Stimulated activated CD4-positive, alpha-beta T cell treated with anti-CD3 and anti-CD28 coated beads, Interleukin-1b, Interleukin-23, amount 100 ng/mL, for 1 hour (primary cell): ENCODE measurements at places on chromosomes 1 and 21.

- DNase-seq, result no peak
These were observed 260.7 kb downstream of the HLX start for GRCh38 chr1:221139991-221140390.

DNA sequence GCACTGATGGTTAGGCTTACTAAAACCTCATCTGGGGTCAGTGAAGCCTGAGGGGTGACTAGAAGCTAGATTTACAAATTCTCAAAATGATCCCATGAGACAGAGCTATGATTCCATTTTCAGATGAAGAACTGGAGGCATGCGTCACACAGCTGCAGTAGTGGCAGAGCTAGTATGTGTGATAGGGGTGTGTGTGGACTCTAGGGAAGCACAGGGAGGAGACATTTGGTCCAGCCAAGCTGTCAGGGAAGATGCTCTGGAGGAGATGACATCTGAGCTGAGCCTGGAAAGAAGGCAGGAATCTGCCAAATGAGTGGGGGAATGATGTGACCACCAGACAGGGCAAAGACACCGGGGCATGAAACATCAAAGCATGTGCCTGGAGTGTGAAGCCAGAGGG is 12.0 kb upstream of the KCND3 start:
- DNase-seq, result no peak

GRCh38 chr1:184530226-184530625 is 143.4 kb downstream of the C1orf21 start:
- no peak for DNase-seq

GRCh38 chr1:14553711-14554110 is 44.8 kb upstream of the KAZN start:
- DNase-seq, result no peak

DNA sequence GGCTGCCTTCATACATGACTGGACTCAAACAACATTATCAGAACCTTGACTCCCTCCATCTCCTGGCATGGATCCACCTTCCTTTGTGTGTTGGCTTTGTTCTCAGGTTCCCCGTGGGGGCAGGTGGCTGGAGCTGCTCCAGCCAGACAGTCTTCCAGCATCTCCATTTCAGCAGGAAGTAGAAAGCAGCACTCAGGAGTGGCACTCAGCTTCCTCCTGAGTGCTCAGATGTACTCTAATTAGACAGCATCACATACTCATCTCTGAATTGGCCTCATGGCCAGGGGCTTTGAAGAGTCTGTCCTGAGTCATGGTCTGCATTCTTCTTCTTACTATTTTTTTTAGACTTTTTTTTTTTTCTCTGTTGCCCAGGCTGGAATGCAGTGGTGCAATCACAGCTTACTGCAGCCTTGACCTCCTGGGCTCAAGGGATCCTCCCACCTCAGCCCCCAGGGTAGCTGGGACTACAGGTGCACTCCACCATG is 27.9 kb downstream of the OVAAL start:
- DNase-seq, result no peak

- no peak for DNase-seq
These were observed 2.1 kb downstream of the PADI1 start for GRCh38 chr1:17207046-17207445.

GRCh38 chr1:14780271-14780670 is 181.8 kb downstream of the KAZN start:
- DNase-seq, result no peak

DNA sequence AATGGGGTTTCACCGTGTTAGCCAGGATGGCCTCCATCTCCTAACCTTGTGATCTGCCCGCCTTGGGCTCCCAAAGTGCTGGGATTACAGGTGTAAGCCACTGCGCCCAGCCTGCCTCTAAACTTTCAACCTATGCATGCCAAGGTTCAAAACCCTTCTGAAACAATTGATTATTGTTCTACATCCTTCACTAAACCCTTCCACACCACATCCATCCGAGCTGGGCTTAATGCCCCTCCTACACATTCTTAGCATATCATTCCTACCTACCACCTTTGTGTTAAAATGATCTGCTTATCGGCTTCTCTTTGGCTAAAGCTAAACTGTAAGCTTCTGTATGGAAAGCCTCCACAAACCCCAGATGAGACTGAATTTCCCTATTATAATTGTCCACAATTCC is 40.8 kb upstream of the DOCK7 start:
- DNase-seq, result no peak

GRCh38 chr1:63435161-63435560 is 67.7 kb downstream of the ALG6 start:
- DNase-seq, result no peak

- no peak for DNase-seq
These were observed 6.8 kb downstream of the MX1 start for GRCh38 chr21:41432562-41433460.

- no peak for DNase-seq
These were observed at the start of gene CFAP126 for GRCh38 chr1:161367684-161368400. Gene CFAP126 (minus strand): TSS chr1:161367876. CDS start chr1:161367868, 8 bp downstream.

DNA sequence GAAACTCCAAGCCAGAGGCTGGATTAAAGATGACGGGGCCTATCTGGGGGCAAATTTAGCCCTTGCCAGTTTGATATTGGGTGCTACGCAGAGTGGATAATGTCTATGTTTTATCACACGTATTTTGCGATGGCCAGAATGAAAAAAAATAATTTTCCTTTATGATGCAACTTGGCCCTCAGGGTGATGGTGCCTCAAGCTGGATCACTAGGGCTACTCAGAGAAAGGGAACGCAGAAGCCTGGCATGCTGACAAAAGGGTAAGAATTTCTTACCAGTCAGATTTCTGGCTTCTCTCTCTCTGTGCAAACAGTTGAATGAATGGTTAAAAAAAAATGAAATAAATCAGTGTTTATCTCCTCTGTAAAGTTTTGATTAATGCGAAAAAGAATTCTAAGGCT is 32.6 kb upstream of the NEK2 start:
- DNase-seq, result no peak

DNA sequence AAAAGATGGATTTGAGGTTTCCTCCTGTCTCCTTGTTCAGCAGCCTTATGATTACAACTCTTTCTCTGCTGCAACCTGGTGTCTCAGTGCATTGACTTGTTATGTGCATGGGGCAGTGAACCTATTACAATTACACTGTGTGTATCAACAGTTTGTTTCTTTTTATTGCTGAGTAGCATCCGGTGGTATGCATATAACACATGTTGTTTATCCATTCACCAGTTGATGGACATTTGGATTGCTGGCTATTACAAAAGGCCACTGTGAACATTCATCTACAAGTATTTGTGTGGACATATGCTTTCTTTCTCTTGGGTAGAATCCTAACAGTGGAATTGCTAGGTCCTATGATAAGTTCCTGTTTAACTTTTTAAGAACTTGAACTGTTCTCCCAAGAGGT is 65.9 kb downstream of the FMO4 start:
- no peak for DNase-seq

- no peak for DNase-seq
These were observed 70.0 kb downstream of the TRABD2B start for GRCh38 chr1:47927165-47927564.

- no peak for DNase-seq
These were observed 16.2 kb upstream of the DAB1 start for GRCh38 chr1:57440096-57440495.

- no peak for DNase-seq
These were observed 113.9 kb upstream of the RGS1 start for GRCh38 chr1:192461684-192462083.

- no peak for DNase-seq
These were observed 71.6 kb upstream of the RUNX1 start for GRCh38 chr21:35120631-35121180.

GRCh38 chr1:35449334-35450008 is 107.7 kb downstream of the KIAA0319L start:
- DNase-seq, result no peak

DNA sequence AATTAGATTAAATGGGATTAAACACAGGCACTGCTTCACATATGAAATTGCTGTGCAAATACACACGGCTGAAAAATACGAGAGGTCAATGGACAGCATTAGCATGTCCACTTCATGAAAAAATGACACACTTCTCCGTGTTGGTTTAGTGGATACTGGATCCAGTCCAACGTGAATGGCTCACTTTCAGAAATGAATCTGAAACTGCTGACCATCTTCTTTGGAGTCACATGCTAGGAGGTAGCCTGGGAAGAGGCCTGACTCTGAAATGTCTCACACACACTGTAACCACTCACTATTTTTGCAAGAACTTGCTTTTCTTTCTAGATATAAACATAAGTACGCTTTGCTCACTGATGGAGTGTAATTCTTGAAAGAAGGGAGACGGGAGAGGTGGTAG is 127.3 kb downstream of the HLCS start:
- DNase-seq, result no peak

- DNase-seq, result no peak
These were observed 9.4 kb downstream of the ZBTB40 start for GRCh38 chr1:22461100-22461499.

DNA sequence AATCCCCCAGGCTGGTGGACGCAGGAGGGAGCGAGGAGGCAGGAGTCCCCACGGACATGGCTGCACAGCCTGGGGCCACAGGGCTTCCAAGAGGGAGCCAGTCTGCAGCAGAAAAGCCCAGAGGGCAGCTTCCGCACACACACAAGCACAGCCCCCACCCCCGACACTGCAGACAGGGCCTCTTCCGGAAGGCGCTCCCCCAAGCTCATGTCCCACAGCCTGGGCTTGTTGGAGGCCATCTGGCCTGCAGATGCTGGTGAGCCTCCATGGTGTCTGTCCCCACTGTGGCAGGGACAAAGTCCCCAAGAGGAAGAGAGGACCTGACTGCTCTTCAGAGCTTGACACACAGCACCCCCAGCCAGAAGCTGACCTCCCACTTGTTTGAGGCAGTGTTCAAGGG is 13.4 kb upstream of the KIAA1614 start:
- no peak for DNase-seq

GRCh38 chr1:156910309-156910782 is 10.1 kb upstream of the LRRC71 start:
- no peak for DNase-seq

- no peak for DNase-seq
These were observed 59.4 kb upstream of the TENT5C start for GRCh38 chr1:117546467-117546866.

DNA sequence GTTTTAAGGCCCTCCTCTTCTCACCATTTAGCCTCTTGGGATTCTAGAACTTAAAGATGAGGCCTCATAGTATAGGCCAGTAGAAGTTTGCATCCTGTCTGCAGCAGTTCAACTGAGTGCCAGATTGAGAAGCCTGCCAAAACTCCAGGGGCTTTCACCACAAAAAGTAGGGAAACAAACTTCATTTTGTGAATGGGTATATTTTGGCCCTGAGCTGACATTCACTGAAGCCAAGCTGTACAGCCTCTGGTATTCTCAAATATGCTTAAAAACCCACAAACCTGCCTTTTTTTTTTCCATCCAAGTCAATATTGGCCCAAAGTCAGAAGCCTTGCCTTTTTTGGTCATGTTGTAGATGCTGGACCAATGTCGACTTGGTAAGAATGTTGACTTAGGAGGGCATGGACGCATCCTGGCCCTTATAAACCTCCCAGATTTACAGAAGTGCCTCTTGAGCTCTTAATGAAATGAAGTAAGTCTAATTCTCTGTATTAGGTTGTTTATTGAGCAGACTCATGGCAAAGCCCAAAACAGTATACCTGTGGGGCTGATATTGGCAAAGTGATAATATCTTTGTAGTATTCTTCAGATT is 337.5 kb downstream of the CHRM3 start:
- DNase-seq, result no peak

- DNase-seq, result no peak
These were observed 6.5 kb downstream of the STUM start for GRCh38 chr1:226555092-226555491.

DNA sequence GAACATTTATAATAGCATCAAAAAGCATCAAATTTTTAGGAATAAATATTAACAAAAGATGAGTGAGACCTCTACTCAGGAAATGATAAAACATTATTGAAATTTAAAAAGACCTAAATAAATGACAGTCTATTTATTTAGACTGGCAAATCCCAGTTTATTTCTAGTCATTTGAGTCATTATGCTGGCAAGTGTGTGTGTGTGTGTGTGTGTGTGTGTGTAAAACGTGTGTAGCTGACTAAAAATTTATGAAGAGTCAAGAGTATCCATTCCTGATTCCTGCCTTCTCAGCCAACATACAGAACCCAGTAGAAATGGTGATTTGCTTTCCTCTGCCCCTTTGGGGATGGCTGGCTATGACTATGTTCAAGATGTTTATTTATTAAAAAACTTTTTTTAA is 46.2 kb downstream of the OSBPL9 start:
- no peak for DNase-seq

- no peak for DNase-seq
These were observed 293.0 kb downstream of the NTNG1 start for GRCh38 chr1:107433635-107434360.

DNA sequence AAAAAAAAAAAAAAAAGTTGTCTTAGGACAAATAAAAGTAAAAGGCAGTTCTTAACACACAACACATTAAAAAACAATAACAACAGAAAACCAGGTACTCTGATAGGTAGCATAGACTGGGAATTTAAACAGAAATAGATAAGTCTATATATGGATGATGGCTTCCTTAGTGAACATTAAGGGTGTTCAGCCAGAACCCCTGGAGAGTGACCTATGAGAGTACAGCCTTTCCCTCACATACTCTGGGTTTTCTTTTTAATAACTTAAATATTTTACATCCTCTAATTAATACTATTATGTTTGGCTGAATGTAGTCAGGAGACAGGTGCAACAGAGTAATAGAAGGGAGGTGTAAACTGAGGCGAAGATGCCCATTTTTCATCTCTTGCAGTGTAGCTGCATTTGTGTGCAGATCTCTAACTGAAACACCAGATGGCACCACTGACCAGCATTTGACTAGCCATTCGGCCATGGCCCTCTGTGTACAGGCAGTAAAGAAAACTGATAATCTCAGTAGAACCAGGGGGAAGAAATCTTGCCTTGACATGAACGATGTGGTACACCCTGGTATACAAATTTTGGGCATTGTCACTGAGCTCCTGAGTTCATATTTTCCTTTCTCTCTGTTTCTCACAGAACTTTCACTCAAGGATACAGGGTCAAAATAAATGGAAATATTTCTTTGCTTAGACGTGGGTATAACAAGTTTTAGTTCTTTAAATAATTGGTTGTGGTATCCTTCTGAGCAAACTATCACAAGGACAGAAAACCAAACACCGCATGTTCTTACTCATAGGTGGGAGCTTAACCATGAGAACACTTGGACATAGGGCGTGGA is 7.6 kb downstream of the TTF2 start:
- no peak for DNase-seq
